ENCODE measurements at places on chromosomes 6 and 20.

GRCh38 chr6:106458021-106458986 is 97.8 kb downstream of the CRYBG1 start:
- DNase-seq, result no peak

- peak; percentile 33 for DNase-seq
Measured at GRCh38 chr20:44392776-44393607, 37.5 kb downstream of the HNF4A start.

DNA sequence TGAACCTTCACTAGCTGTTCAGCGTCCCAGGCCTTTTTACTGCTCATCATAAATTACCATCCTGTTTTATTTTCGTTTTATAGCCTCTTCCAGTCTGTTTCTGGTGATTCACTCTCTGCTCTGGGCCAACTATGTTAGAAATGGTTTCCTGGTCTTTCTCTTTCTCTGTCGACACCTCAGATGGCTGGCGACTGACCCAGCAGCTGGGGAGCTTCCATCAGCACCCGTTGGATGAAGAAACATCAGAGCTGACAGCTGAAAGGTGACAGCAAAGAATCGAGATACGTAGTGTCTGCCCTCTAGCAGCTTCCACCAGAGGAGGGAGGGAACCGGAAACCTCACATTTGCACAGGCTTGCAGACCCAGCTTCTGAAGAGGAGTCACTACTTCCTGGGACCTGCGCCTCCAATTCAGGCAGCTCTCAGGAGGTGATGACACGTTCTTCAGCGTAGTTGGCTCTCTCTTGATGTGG is 82.9 kb upstream of the MLN start:
- DNase-seq, result no peak

DNA sequence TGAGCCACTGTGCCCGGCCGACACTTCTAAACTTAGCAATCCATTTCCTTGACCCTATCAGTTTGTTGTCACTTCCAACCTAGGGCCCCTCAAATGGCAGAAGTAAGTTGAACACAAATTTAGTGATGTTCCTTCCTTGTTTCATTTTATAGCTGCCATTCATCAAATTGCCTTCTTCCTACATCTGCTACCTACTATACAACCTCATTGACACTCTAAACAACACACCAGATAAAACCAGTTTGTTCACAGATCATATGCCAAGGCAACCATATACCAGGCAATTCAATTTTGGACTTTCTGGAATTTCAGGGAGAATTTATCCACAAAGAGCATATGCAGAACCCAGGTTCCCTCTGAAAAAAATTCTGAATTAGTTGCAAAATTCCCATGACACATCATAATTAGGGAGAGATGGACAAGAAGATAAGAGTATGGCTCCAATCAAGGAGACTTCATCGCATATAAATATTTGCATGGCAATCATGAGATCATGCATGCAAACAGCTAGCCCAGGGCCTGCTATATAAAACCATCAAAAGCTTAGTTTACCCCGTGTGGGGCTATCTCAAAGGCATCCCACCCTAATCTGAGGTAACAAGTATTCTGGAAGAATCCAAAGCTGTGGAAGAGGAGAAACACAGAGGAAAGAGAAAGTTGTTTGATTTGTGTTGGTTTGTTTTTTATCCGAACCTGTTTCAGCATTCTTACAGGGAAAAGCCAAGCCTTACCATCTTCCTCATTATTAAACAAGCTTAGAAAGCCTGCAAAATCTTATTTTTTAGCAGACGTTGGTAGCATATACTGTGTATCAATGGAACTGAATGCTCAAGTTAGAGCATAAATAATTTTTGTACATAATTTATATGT is 132.8 kb upstream of the TNFAIP3 start:
- DNase-seq, result no peak

GRCh38 chr6:3284436-3284876 is 25.7 kb downstream of the PSMG4 start:
- no peak for DNase-seq

DNA sequence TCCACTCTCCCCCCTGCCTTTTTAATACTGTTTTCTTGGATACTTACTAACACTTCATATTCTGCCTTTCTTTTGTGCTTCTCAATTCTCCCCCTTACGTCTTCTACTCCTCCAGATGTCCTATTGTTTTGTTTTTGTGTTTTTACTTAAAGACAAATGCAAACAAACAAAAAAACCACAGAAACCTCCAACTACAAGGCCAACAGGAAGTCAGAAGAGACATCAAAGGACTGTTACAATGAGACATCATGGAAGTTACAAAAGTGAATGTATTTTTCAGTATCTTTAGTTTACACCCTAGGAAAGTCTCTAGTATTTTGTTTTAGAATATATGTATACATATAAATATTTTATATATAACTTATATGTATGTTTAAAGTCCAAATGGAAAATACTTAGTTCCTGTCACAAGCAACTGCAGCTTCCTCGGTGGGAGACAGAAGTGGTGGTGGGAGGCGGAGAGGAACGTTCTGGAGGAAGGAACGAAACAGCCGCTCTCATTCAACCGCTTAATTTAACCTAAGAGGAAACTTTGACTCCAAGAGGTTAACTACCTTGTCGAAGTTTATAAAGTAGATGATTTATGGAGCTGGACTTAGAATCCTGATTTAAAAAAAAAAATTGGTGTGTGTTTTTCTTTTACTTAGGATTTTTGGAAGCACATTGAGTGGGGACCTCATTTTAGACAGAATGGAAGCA is 168.9 kb upstream of the PDE10A start:
- no peak for DNase-seq

- no peak for DNase-seq
Measured at GRCh38 chr6:1773700-1774099, 164.0 kb downstream of the FOXC1 start.

DNA sequence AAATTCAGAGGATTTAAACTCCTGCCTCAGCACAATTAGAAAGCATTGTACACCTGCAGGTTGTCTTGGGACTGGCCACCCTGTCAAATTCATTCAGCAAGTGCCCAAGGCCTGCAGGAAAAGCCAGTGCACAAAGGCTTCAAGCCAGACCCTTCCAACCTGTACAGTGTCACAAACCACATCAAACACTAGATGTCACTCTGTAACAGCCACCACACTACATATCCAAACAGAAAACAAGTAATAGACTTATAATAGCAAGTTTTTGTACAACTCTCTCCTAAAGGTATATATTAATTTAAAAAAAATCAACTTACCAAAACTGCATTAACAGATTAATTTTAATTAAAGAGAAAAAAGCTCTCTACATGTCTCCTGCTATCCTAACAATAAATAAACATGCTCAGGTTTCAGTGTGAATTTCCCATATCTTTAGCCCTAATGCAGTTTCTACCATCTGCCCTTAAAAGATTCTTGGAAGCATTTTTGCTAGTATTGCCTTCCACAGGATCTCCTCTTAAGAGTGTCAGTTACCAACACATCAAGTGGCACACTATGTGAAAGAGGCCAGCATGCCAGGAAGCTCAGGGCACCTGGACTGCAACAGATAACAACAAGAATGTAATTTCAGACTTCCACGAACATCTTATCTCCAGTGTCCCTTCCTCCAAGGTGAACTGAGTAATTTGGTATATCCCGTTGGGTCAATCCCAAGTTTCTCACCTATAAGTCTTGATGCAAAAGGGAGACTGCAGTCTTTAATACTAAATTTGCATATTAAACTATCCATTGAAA is 47.5 kb downstream of the RALGAPA2 start:
- DNase-seq, result no peak

DNA sequence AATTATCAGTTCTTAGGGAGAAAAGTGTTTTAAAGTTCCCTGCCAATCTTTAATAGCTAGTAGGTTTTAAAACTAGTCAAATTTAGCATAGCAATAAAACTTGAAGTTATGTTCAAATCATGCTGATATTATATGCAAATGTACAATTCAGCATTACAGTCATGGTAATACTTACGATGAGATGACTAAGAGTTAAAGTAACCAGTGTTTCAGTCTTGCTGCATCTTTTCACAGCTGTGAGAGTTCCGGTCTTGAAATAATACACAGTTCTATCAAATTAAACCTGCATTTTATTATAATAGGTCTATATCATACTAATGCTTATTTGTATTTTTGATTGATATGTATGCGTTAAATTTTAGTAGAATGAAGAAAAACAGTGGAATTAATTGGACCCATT is 26.1 kb downstream of the POPDC3 start:
- no peak for DNase-seq

DNA sequence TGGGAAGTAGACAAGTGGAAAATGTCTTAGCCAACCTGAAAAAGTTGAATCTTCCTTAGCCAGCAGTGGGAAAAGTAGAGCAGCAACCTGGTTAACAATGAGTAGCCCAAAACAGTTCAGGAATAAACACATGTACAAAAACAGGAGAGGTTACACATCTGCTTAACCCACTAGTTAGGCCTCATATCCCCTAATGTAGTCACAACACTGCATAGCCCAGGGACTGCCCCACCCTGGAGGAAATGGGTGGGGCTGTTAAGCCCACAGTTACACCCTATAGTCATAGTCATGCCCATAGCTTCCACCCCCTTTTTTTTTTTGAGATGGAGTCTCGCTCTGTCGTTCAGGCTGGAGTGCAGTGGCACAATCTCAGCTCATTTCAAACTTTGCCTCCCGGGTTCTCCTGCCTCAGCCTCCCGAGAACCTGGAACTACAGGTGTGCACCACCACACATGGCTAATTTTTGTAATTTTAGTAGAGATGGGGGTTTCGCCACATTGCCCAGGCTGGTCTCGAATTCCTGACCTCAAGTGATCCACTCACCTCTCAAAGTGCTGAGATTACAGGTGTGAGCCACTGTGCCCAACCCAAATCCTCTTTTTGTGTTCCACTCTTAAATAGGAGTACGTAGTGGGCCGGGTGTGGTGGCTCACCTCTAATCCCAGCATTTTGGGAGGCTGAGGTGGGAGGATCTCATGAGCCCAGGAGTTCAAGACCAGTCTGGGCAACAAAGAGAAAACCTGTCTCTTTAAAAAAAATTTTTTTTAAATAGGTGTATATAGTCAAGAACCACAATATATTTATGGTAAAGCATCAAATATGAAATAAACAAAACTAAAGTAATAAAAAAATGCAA is 24.5 kb downstream of the ILRUN start:
- no peak for DNase-seq

- peak; percentile 82 for DNase-seq
Measured at GRCh38 chr6:44593539-44593944, 206.0 kb downstream of the CDC5L start.

Measured in H7 (cell line).